ENCODE measurements at places on chromosomes 11 and 22.

- no peak for DNase-seq
Observed at GRCh38 chr11:69711822-69712801, 8.3 kb upstream of the FGF19 start.

GRCh38 chr22:46815559-46815895, 53.1 kb downstream of the TBC1D22A start:
- DNase-seq = no peak

GRCh38 chr22:49302530-49302929, 525.1 kb downstream of the BRD1 start:
- no peak for DNase-seq

DNA sequence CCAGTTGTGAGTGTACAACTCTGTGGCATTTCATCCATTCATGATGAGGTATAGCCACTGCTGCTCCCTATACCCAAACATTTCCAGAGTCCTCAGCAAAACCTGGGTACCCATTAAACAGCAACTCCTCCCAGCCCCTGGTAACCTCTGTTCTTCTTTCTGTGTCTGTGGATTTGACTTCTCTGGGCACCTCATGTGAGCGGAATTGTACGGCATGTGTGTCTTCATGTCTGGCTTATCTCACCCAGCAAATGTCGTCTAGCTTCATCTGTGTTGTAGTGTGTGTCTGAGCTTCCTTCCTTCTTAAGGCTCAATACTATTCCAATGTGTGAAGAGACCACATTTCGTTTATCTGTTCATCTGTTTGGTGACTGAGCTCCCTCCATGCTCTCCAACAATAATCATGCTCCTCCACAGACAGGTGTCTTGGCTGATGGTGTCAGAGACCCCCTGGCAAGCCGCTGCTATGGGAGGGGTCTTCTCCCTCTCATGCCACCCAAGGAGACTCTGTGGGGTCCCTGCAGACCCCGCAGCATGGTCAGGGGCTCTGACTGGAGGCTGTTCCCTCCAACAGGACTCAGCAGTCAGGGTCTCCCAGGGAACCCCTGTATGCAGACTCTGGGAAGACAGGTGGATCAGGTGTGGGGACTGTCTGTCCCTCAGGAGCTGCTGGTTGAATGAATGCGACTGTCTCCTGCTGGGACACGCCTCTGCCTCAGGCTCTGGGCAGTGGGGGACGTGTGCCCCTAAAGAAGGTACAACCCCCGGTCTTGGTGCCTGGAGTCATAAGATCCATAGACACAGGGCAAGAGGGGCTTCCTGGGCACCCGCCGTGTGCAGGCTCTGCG, 52.7 kb downstream of the SMIM38 start:
- no peak for DNase-seq

DNA sequence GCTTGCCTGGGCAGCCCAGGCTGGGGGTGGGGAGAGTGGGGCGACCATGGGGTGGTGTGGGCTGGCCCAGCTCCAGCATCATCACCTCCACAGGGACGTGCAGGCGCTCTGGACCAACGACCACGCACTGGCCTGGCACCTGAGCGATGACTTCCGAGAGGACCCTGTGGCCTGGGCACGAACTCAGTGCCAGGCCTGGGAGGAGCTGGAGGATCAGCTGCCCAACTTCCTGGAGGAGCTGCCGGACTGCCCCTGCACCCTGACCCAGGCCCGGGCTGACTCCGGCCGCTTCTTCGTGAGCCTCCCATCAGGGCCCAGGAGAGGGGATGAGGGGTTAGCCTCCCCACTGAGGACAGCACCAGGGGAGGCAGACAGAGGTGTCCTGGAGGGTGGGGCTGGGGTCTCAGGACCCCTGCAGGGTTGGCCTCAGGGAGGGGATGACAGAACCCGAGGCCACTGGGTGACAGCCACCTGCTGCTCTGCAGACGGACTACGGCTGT, 3.8 kb downstream of the SUSD2 start:
- no peak for DNase-seq

- no peak for DNase-seq
Observed at GRCh38 chr11:9576701-9577381, 3.4 kb downstream of the WEE1 start.

GRCh38 chr11:65087827-65088226, 3.8 kb downstream of the ZFPL1 start:
- no peak for DNase-seq

GRCh38 chr11:66554602-66555001, 7.9 kb downstream of the ACTN3 start:
- DNase-seq = no peak

DNA sequence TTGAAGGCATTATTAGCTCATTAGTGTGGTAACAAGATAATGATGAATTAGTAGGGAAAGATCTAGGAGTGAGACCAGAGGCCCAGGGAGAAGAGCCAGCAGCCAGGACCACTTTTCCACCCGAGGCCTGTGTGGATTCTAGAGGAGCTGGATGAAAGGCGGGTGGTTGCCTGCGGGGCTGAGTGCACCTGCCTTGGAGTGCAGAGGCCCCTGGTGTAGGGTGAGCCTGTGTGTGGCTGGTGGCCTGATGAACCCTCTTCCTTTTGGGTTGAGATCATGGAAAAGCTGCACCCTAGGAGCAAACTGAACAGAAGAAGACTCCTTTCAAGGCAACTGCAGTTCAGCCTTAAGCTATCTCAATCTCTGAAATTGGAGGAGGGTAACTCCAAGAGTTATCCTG, 5.9 kb upstream of the TP53AIP1 start:
- DNase-seq = no peak

DNA sequence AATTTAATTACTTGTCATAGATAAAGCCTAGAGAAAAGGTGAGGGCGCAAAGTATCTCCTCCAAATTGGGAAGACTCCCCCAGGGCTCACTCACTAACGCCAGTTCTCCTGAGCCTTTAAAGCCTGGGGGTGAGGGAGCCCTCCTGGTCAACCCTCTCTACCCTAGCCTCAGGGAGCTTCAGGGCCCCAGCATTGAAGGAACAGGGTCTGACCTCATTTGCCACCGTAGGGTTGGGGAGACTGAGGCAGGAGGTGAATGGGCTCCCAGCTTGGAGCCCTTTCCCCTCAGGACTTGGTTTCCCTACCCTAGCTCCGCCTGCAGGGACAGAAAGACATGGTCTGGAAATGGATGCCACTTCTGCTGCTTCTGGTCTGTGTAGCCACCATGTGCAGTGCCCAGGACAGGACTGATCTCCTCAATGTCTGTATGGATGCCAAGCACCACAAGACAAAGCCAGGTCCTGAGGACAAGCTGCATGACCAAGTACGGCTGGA, 1.7 kb downstream of the FOLR2 start:
- no peak for DNase-seq

- DNase-seq = no peak
Observed at GRCh38 chr11:1348796-1349326, 39.4 kb upstream of the TOLLIP start.

DNA sequence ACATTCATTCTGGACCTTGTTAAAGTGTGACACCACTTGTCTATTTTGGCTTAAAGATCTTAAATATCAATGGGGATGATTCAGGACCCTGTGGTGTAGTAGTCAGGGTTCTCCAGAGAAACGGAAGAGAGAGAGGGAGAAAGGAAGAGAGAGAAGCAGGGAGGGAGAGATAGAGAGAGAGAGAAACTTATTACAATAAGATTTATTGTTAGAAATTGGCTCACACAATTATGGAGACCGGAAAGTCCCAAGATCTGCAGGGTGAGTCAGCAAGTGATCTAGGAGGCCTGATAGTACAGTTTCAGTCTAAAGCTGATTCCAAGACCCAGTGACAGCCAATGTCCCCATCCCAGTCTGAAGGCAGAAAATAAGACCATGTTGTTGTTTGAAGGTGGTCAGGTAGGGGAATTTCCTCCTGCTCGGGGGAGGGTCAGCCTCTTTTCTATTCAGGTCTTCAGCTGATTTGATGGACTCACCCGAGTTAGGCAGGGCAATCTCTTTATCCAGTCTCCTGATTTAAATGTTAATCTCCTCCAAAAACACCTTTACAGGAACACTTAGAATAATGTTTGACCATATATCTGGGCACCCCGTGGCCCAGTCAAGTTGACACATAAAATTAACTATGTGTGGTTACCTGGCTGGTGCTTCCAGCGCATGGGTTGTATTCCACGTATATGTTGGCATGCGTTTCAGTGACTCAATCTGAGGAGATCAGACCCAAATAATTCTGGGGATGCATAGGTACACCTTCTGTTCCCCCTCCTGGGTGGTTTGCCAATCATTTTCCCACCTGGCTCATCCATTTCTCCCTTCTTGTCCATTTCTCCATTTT, 1350.5 kb downstream of the TBC1D22A start:
- DNase-seq = no peak

- no peak for DNase-seq
Observed at GRCh38 chr22:44361391-44362126, 48.8 kb upstream of the SHISAL1 start.

DNA sequence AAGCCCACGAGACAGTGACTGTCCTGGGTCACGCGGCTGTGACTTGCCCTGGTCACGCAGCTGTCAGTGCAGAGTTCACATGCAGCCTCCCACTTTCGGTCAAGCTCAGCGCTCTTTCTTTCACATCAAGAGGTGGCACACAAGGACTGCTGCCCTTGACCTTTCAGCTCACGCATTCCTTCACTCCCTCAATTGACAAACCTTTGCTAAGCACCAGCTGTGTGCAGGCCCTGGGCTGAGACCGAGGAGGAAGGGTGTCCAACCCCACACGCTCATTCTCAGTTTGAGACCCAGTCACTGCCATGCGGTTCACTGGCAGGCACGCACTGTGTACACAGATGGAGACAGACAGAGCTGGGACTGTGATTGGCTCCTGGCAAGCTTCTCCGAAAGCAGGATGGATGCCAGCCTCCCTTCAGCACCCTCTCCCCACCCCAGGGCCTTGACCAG, 70.3 kb downstream of the SCUBE1 start:
- DNase-seq = no peak

- no peak for DNase-seq
Observed at GRCh38 chr11:97557399-97557798, 1167.6 kb downstream of the JRKL start.

DNA sequence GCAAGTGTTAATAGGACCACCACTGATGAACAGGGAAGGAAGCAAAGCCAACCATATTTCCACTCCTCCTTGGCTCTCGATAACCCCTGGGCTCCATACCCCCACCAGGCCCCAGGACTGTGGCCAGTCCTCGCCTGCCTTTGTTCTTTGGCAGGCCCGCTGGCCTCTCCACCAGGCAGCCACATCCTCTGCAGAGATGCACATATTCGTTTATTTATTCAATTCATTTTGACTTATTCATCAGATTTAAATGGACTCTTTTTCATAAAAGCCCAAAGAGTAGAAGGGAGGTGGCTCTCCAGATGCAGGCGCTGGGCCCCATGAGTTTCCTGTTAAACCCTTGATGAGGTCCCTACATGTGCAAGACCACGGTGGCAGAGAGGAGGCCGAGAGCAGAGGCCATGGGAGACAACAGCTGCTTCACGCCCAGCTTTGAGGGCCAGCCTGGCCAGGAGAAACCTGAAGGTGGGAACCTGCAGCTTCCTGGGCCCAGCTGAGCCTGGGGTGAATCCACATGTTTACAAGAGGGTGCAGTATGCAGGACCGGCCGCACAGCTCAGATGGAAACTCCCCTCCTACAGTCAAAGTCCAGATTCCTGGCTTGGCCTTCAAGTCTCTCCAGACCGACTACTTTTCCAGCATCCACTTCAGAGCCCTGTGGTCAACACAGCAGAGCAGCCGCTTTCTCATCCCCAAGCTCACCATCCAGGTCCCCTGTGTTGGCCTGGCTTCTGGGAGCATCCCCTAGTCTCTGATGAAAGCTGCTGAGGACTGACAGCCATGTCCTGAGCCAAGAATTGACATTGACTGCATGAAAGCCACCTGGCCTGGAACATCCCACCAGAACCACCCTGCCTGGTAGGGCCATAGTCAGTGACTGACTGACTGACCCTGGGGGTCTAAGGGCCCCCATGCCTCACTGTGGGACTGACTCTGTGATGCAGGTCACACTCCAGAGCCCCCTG, 39.7 kb upstream of the CCND1 start:
- DNase-seq = no peak

DNA sequence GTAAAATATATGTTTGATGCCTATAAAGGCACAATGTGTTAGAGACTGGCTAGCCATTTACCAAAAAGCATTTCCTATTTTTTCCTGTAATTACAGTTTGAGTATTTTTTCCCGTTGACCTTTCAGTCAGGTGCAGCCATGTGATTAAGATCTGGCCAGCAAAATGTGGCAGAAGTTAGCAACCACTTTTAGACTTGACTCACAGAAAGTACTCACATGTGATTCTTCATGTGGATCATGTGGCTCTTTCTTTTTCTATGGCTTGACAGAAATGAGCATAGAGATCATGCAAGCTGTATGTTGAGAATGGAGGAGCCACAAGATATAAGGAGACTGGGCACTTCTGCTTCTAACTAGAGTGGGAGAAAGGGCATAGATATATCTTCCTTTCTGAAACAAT, 27.3 kb upstream of the RAB38 start:
- no peak for DNase-seq

- no peak for DNase-seq
Observed at GRCh38 chr22:29275167-29275566, 7.1 kb downstream of the EWSR1 start.

GRCh38 chr11:65113839-65114238, 2.2 kb downstream of the TM7SF2 start:
- DNase-seq = no peak

DNA sequence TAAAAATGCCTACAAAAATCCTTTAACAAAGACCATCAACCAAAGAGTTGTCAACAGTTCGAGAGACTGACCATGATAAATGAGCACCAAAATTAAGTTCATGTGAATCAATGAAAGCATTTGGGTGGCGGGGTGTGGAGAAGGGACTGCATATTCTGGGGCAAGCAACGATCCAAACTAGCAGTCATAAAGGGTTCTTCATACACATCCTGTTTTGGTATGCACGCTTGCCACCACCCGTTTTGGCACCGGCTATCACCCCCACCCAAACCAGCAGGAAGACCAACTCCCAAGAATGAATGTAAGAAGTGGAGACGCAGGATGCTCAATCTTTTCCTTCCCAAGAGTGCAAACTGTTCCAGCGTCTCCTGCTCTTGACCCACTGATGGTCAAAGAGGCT, 80.8 kb downstream of the SGSM3 start:
- DNase-seq = no peak

DNA sequence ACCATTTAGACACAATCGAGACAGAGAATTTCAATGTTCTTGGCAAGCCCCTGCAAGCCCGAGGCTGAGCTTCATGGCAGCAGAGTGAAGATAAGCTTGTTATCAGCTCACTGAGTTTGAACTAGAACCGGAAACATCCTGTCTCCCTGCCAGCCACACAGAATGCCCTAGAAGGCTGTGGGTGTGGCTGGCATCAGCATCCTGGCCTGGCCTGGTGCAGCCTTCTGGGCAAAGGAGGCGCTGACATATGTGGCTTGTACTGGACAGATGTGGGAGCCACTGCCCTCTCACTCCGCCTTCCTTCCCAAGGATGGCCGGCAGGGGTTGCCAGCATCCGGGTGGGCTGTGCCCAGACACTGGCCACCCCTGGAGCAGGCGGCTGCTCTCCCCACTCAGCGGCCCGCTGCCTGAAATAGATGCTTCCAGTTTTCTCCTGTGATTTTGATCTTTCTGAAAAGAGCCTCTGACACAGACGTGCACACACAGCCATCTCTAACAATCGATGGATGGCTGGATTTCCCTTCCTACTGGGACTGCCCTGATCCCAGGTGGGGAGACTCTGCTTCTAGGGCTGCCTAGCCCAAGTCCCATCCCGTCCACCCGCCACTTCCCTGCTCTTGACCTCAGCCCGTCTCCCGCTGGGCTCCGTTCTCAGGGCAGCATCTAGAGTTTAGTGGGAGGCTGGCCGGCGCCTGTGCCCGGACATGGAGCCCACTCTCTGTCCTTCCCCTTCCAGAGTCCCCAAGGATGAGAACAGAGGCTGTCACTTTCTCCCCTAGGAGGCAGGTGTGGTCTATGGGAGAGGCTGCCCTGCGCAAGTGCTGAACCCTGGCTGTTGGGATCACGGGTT, 149.7 kb downstream of the CTTN start:
- no peak for DNase-seq

All from stimulated activated CD4-positive, alpha-beta T cell treated with anti-CD3 and anti-CD28 coated beads, Interleukin-15, amount 100 ng/mL, for 1 hour (primary cell).